ENCODE measurements at places on chromosomes 4 and X. TPM values are rescaled to one million over a fixed set of nuclear protein-coding genes. Genes with fewer than 3 reads are reported as not detected.

Gene PAGE3
- total RNA-seq: not detected

Gene BMP3
- under 0.01 TPM for total RNA-seq

Gene TRIM61
- 4.7 TPM for total RNA-seq

Gene TBX22
- not detected for total RNA-seq

Gene EPHA5
- total RNA-seq: under 0.01 TPM

Gene CCKAR
- not detected for total RNA-seq

Gene SSX3
- total RNA-seq: not detected

Gene NDNF
- under 0.01 TPM for total RNA-seq

Gene OPRPN
- not detected for total RNA-seq

Gene CRLF2
- total RNA-seq: not detected

Gene IL2
- not detected for total RNA-seq

Gene HSD17B13
- total RNA-seq: under 0.01 TPM

Gene TRIM75
- total RNA-seq: not detected

Gene GRIA2
- not detected for total RNA-seq

Gene GC
- not detected for total RNA-seq

Gene TMEM255A
- total RNA-seq: not detected

Gene ZNF185
- 3.6 TPM for total RNA-seq

Gene ANKRD37
- 8.2 TPM for total RNA-seq

Gene TRIM2
- 52.2 TPM for total RNA-seq

Gene DDX53
- total RNA-seq: not detected

Gene DGAT2L6
- total RNA-seq: not detected

Gene TRIML2
- total RNA-seq: 0.18 TPM

Gene UCP1
- total RNA-seq: not detected

Gene UBE2D3
- total RNA-seq: 387 TPM

Gene CXCL1
- not detected for total RNA-seq

Gene PLXNB3
- 0.36 TPM for total RNA-seq

Gene RAB40AL
- 0.28 TPM for total RNA-seq

Gene FAM9A
- total RNA-seq: not detected

Gene RBPJ
- total RNA-seq: 148 TPM

Gene STBD1
- total RNA-seq: 2.2 TPM

Gene TCEAL5
- total RNA-seq: not detected

Gene PAGE1
- not detected for total RNA-seq

All from IMR-90 (cell line).